ENCODE measurements at places on chromosomes 2 and 18. TPM values are rescaled to one million over a fixed set of nuclear protein-coding genes. Genes with fewer than 3 reads are reported as not detected.

The STK11IP gene
- 19.9 TPM for total RNA-seq

The FAM161A gene
- 8.2 TPM for total RNA-seq

The RAB31 gene
- 28.4 TPM for total RNA-seq

The SEH1L gene
- 25.8 TPM for total RNA-seq

The TCF23 gene
- not detected for total RNA-seq

The FSHR gene
- not detected for total RNA-seq

The CTIF gene
- 13.3 TPM for total RNA-seq

The RAX gene
- not detected for total RNA-seq

The FBXO48 gene
- total RNA-seq: 0.52 TPM

The REG3G gene
- not detected for total RNA-seq

The CCBE1 gene
- 10.4 TPM for total RNA-seq

The APOB gene
- not detected for total RNA-seq

The TMEM178A gene
- 0.14 TPM for total RNA-seq

The ITSN2 gene
- 22.1 TPM for total RNA-seq

The VIT gene
- total RNA-seq: not detected
